Heart right ventricle (tissue), 16 donors: ENCODE measurements at places on chromosomes 1 and 21.

GRCh38 chr1:11648039-11648438 lies 6.2 kb downstream of the FBXO2 start:
- no peak for DNase-seq

GRCh38 chr1:42085596-42085995 lies 67.6 kb upstream of the GUCA2B start:
- no peak for DNase-seq

DNA sequence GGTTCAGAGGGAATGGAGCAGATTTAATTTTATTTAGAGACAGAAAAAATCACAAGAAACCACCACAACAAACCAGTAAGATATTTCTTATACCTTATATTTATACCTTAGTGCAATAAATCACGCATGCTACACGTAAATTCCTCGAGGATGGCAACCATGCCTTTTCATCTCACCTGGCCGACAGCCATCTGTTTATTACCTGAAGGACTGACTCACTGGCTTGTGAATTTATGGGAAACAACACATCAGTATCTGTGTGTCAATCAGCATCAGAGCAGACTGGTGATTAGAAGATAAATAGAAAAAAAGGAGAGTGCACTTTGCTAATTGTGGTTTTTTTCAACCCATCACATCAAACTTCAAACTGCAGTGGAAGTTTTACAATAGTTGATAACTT lies 58.4 kb downstream of the S1PR1 start:
- DNase-seq, result no peak

DNA sequence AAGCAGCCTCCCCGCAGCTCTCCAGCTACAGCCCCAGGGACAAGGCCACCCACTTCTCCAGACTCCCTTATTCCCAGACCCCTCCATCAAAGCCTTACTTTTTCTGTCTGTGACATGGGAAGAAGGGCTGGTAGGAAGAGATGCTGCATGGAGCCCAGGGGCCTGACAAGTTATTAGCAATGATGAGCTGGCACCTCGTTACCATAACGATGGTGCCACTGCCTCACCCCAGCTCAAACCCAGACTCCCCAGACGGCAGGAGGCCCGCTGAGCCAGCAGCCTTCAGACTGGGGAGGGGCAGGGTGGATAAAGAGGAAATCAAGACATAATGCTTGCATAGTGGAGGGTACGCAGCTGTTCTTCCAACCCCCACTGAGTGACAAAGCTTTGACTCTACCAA lies 3.3 kb downstream of the DLGAP3 start:
- DNase-seq, result no peak

- DNase-seq, result no peak
These were observed 160.7 kb downstream of the HHIPL2 start for GRCh38 chr1:222387007-222387814.

DNA sequence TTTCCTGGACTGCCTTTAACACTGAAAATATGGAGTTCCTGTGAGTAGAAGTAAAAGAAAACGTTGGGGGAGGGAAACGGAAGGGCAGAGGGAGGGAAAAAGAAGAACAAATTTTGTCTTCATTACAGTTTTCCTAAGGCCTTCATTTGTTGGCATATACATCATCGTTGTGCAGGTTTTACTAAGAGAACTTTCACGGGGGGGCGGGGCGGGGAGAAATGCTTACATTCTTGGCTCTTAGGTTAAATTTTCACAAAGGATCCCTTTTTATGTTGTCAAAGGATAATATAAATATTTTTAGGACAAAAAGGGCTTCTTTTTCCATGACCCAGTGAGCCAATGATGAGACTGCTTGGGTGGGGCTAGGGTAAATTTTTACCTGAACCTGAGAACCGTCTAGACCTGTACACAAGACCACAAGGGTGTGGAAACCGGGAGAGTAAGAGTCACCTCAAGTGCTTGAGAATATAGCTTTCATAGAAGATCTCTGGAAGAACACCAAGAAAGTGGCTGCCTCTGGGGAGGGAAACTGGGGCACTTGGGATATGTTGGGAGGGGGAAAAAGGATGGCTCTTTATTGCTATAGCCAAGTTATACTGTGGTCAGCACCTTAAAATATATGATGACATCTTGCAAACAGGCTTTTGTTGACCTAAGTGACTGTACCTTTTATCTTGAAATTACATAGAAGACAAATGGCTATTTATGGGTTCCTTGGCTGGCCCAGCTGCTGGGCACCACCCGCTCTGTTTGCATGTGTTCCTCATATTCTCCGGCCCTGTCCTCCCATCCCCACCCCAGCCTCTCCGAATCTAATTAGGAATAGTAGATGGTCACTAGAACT lies 2.0 kb upstream of the UTP25 start:
- DNase-seq, result no peak

GRCh38 chr1:108590957-108591356 lies 31.1 kb downstream of the EEIG2 start:
- no peak for DNase-seq

DNA sequence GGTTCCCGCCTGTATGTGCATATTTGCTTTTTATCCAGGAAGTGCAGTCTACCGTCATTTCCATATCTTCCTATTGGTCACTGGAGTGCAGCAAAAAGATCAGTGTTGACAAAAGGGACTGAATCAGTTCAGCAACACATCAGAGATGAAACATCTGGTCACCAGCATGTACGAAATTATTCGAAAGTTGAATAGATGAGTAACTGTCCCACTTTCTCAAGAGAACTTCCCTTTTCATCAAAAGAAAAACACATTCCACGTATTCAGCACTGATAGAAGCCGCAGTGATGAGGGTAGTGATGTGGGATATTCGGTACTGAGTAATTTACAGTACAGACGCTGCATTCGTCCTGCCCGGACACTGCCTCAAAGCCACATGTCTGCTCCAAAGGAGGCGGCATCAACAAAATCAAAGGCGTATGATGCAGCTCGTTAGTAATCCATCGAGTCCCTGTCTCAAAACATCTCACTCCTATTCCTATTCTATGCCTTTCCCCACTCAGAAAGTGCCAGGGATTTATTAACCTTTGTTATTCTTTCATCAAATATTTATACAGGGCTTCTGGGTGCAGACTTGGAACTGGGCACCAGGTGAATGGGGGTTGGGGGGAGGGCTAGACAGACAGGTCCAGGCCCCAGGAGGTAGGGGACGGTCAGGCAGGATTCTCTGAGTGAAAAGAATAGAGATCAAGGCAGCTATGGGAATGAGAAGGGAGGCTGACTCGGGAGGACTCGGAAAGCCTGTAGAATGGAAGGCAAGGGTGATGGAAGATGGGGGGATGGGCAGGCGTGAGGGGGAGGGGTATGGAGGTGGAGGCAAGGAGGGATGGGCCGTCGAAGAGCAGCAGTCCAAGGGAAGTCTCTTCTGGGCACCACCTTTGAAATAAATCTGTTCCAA lies 79.5 kb upstream of the SLC45A1 start:
- DNase-seq, result no peak

DNA sequence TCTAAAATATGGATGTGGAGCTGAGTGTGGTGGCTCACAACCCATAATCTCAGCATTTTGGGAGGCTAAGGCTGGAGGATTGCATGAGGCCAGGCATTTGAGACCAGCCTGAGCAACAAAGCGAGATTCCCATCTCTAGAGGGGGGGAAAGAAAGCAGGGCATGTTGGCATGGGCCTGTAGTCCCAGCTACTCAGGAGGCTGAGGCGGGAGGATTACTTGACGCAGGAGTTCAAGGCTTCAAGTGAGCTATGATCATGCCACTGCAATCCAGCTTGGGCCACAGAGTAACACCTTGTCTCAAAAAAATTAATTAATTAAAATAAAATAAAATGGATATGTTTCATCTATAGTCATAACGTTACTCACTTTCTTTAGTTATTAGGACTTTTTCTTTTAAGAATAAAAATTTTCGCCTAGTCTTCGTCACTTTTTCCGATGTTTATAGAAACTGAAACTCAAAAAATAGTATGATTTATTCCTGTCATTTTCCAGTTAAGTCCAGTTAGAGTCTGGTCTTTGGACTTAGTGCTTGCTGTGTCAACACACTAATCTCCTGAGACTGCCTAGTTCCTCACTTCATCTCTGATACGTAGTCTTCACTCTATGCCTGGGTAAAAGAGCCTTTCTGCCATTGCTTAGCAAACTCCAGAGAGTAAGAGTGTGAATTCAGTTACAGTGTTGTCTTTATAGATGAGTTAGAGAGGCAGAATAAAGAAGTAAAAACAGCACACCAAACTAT lies 28.0 kb downstream of the IARS2 start:
- DNase-seq, result no peak

DNA sequence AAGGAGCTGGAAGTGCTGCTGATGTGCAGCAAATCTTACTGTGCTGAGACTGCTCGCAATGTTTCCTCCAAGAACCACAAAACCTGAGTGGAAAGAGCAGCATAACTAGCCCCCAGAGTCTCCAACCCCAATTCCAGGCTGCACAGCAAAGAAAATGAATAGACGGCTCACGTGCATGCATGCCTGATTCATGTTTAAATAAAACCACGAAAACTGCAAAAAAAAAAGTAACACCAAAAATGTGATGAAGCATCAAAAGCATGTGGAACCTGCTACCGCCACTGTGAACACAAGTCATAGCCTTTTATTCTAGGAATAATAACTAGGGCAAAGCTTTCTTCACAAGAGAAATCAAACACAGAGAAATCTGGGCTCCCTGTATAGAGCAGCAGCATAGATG lies 9.6 kb upstream of the TRNP1 start:
- no peak for DNase-seq

DNA sequence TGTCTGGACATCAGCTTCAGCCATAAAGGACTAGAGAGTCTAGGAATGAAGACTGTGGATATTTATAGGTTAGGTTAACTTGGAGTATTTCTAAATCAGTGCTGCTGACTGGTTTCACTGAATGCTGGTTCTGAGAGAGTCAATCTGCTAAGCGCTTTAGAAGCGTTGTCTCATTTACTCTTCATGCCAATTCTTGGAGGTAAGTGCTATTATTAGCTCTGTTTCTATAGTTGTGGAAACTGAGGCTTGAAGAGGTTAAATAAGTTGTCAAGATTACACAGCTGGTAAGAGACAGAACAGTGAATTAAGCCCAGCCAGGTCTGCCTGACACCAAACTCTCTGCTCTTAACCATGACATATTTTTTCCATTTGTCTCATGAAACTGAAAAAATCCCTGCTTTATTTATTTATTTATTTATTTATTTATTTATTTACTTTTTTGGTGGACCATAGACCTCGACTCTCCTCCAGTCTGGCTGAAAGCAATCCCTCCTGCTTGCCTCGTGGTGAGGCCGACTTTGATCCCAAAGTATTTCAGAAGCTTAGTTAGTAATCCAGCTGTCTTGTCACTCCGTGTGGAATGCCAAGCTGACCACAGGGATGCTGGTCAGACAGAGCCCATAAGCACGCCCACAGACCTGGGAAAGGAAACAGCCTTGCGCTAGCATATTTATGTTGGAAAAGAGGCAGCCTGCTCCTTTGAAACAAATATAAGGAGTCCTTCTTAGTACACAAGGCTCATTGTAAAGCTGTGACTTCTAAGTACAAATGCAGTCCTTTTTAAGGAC lies 16.9 kb downstream of the NTMT2 start:
- DNase-seq, result peak; percentile 35

DNA sequence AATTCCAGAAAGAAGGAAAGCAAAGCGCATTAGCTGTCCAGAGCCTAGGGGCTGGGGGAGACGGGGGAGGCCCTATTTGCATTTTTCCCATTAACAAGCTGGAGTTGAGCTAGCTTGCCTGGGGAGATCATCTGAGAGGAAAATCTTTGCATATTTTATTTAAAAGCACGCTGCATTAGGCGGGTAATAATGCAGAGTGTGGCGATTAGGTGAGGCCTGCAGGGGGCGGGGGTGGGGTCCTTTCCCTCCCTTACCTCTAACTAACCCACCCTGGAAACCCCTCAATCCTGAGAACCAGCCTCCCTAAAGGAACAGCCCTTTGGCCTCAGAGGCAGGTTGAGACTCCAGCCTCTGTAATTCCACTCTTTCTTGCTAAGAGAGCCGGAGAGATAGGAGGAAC lies 16.2 kb downstream of the C1orf216 start:
- DNase-seq, result no peak

- no peak for DNase-seq
These were observed 19.7 kb downstream of the ENSA start for GRCh38 chr1:150609732-150610131.

DNA sequence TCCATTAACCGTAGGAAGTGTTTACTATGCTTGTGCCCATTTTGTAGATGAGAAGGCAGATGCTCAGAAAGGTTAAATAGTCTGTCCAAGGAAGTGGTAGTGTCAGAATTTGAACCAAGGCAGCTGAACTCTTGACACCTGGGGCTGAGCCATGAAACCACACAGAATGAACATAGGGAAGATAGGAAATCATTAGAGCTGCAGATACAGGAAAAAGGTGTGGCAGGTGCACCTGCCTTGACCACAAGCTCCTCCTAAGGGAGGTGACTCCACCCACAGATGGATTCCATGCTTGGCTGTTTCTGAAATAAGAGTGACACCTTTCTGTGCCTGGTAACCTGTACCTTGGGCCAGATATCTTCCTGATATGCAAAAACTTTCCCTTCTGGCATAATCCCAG lies 69.9 kb upstream of the IGSF21 start:
- no peak for DNase-seq

DNA sequence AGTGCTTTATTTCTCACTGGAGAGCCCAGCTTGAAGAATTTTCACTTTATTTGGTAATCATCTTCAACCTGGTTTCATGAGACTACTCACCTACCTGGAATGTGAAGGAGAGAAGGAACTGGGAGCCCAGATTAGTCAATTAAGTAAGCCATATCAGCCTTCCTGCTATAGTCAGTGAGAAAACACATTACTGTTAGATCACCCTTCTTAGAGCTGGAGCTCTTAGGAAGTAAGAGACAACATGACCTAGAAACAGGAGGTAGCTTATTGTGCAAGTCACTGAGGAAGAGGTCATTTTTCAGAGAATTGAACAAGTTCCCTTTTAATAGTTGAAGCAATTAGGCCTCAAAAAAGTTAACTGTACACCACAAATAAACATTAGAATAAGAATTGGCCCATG lies 49.2 kb upstream of the TEKT2 start:
- DNase-seq, result no peak

GRCh38 chr1:186374303-186375151 lies 526 bp downstream of the TPR start:
- no peak for DNase-seq

DNA sequence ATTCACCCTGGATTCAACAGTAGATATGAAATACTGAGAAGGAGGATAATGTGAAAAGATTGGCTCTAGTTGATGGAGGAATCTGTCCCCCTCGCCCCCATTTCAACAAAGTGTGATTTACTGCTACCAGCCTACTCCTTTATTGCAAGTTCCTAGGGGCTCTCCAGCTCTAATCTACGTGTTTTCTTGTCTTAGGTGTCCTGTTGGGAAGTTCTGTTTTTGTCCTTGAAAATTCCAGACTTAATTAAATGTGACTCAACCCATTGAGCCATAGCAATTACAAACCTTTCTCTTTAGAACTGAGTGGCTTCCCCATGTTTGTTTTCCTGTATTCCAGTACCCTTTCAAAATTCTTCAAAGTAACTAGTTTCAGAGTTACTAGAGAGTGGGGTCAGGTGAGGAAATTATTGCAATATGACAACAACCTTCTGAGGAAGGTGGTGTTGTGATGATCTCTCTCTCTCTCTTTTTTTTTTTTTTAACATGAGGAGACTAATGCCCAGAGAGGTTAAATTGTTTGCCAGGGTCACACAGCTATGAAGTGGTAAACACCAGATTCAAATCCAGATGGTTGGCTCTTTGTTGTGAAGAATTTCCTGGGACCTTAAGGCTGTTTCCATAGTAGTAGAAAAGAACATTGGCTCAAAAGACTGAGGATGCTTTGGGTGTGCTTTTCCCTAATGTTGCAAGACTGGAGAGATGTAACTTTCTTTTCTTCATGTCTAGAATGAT lies 3.5 kb downstream of the RGL1 start:
- no peak for DNase-seq

- no peak for DNase-seq
These were observed 139.9 kb downstream of the CLIC6 start for GRCh38 chr21:34808569-34809204.
